ENCODE measurements at places on chromosomes 1 and 21. TPM values are rescaled to one million over a fixed set of nuclear protein-coding genes. Genes with fewer than 3 reads are reported as not detected.

C8A gene
- total RNA-seq, result not detected

KIF21B gene
- total RNA-seq, result 1.3 TPM

SLC9C2 gene
- not detected for total RNA-seq

DNA sequence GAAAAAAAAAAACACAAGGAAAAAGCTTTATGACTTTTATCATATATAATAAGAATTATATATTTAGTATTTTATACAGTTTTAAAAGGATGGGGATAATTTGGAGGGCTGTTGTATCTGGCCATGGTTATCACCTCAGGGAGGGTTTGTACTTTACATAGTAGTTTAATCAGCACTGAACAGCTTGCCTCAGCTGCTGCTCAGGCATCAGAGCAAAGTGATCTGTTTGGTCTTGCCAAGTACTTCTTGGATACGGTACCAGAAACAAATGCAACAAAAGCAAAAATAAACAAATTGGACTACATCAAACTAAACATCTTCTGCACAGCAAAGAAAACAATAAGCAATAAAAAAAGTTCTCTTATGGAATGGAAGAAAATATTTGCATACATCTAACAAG lies 2.6 kb upstream of the SPTA1 start:
- DNase-seq, result no peak

GRCh38 chr1:229197265-229197585 lies 73.7 kb upstream of the RAB4A start:
- no peak for DNase-seq

DNA sequence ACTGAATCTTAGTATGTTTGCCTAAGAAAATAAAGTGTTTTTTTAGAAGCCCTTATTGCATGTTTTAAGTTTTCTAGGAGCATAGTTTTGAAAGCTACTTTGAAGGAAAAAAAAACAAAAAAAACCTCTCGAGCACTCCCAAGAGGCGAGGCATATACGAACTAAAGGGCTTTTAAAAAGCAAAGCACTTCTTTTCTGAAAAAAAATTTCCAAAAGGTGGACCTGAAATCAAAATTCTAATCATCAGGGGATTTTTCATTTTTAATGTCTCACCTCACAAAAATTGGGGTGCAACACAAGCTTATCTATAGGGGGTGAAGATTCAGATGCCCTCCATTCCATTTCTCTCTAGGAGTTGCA lies 594 bp downstream of the GLMN start:
- no peak for DNase-seq

KRTAP12-3 gene
- total RNA-seq, result not detected
